ENCODE measurements at places on chromosomes 1 and 21.

DNA sequence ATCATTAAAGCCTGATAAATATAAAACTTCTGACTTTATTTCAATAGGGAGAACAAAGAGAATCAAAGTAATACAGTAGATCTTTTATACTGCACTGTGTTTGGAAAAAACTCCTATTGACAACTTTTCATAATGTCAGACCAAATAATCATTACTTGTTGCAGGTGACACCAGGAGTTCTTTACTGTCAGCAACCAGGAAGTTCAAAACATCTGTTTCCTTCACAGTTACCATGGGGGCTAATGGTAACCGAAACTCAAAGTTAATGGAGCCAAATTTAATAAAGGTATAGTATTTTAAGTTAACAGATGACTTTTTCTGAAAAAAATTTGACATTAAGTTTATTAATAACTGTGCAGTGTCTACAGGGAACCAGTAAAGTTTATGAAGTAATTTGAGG is 10.6 kb downstream of the EFCAB7 start:
- DNase-seq, result no peak

DNA sequence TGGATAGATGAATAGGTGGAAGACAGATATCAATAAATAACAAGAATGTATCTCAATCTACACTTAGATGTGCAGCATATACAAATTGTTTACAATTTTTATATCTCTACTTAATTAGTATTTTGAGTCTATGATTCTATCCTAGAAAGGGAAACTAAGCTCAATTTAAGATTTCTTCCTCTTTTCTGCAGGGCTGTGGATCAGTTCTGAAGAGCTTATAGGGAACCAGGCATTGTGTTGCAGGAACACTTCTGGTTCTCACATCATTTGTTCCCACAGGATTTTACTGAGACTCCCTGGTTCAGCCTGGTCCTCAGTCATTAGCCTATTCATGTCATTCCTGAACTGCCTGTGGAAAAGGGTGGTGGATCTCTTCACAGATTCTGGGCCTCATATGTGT is 105.8 kb downstream of the TNFSF18 start:
- no peak for DNase-seq

DNA sequence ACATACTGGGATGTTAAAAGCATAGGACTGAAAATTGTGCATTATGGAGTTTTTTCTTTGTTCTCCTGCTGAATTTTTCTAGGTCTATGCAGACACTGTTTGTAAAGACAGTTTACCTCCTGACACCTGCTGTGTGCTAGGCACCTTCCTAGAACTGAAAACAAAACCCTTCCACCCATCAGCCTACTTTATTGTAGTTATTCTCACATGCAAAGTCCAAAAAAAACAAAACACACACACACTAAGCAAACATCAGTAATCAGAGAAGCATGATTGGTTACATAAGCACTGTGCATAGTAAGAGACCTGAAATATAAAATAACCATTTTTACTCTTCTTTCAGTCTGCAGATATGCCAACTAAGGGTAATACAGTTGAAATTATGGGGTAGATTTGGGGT is 195.1 kb downstream of the CRB1 start:
- no peak for DNase-seq

- no peak for DNase-seq
These were observed 19.7 kb upstream of the ARF1 start for GRCh38 chr1:228062812-228063211.

- DNase-seq, result no peak
These were observed 9.2 kb upstream of the OSBPL9 start for GRCh38 chr1:51607681-51608095.

GRCh38 chr1:205348554-205349487 is 7.9 kb downstream of the KLHDC8A start:
- no peak for DNase-seq

GRCh38 chr1:45187725-45188124 is 18.7 kb downstream of the ZSWIM5 start:
- no peak for DNase-seq

DNA sequence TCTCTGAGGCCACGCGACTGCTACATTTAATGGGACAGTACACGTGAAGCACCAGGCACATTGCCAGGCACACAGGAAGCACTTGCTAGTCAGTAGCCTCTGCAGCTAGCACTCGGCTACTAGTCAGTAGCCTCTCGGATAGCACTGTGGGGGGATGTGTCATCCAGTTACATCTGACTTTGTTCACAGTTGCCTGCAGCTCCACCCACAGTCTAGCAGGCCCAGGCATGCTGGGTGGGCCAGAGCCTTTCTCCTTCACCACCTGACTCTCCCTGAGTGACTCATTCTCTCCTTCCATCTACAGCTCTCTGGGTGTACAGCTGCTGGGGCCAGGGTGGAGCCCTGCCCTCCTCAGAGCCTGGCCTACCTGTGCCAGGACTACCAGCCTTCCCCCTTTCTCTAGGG is 51.5 kb downstream of the PTPRF start:
- DNase-seq, result peak; percentile 65

- no peak for DNase-seq
These were observed 122.0 kb downstream of the CLIC6 start for GRCh38 chr21:34790834-34791233.

GRCh38 chr1:84795966-84796600 is 96.9 kb downstream of the LPAR3 start:
- no peak for DNase-seq

DNA sequence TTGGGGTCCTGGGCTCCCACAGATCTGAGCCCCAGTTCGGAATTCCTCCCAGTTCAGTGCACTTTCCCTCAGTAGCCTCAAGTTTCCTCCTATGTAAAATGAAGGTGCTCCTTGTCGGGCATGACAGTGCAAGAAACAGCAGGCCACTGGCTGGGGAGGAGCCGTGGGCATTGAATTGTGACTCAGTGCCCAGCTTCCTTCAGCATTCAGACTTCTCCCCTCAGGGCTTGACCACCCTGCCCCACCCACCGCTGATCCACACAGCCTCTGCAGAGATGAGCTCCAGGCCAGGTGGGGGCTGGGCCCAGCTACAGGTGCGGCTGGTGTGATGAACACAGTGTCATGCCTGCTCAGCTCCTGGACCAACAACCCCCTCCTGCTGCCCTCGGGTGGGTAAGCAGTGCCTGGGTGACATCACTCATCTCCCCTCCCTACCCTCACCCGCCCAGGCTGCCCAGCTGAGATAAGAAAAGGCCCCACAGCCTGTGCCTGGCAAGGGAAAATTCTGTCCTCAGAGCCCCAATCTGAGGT is 4.9 kb downstream of the MOB3C start:
- no peak for DNase-seq

DNA sequence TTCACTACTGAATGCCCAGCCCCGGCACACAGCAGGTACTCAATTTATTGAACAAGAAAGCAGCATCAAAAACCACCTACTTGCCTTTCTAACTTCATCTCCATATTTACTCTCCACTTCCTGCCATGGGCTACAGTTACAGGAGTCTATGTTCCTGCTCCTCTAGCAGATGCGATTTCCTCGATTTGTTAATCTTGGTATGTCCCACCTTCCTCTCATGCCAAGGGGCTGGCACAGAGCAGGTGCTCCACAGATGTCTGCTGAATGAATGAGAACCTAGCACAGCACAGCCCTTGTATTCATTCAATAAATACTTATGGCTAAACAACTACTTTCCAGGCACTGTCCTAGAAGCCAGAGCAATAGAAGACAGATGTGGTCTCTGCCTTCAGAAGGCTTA is 12.2 kb downstream of the PAFAH2 start:
- no peak for DNase-seq

All from urinary bladder (tissue), 4 donors.